Renal cortex interstitium (tissue), 15 donors: ENCODE measurements at places on chromosomes 1 and 21. TPM values are rescaled to one million over a fixed set of nuclear protein-coding genes. Genes with fewer than 3 reads are reported as not detected.

DNA sequence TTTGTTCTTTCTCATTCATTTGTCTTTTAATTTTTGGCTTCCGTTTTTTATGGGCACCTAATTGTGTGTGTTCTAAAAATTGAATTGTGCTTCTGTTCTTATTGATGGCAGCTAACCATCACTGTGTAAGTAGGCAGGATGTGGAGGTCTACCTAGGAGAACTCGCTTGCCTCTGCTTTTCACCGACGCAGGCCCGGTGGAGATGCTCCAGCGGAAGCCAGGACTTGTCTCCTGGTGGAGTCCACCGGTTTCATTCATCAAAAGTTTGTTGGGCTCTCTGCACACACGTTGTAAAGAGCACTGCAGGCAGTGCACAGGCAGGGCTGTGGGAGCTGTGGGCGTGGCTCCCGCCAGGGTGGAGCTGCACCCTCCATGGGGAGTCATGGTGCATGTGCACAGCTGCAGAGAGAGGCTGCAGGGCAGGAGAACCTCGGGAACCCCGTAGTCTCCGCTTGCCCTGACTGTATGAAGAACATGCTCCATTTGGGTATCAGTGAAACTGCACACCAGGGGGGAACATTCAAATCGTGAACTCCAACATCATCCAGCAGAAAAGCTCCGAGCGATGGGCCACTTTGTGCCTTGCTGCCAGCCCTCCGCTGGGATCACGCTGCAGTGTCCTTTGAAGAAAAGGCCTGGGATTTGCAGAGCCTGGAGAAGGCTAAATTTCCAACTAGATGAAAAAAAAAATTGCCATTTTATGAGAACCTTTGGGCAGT is 6.0 kb upstream of the C1orf174 start:
- DNase-seq: no peak

DNA sequence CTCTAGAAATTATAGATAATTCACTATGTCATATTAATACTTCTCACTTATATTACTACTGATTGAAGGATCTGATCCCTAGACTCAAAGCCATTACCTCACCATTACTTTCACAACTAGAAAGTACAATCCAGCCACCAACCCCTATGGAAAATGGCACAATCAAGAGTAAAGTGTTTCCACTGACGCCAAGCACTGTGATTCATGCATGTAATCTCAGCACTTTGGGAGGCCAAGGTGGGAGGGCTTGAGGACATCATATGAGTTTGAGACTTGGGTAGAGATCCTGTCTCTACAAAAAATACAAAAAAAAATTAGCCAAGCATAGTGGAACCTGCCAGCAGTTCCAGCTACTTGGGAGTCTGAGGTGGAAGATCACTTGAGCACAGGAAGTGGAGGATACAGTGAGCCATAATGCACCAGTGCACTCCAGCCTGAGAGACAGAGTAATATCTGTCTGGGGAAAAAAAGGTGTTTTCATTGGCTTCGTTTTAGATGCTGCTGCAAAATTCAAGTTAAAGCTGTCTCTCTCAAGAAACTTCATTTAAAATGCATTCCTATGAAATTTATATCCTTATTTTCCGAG is 126.5 kb downstream of the AKT3 start:
- DNase-seq: no peak

- DNase-seq: no peak
Measured at GRCh38 chr1:145828367-145829026, 4.5 kb downstream of the POLR3C start.

DNA sequence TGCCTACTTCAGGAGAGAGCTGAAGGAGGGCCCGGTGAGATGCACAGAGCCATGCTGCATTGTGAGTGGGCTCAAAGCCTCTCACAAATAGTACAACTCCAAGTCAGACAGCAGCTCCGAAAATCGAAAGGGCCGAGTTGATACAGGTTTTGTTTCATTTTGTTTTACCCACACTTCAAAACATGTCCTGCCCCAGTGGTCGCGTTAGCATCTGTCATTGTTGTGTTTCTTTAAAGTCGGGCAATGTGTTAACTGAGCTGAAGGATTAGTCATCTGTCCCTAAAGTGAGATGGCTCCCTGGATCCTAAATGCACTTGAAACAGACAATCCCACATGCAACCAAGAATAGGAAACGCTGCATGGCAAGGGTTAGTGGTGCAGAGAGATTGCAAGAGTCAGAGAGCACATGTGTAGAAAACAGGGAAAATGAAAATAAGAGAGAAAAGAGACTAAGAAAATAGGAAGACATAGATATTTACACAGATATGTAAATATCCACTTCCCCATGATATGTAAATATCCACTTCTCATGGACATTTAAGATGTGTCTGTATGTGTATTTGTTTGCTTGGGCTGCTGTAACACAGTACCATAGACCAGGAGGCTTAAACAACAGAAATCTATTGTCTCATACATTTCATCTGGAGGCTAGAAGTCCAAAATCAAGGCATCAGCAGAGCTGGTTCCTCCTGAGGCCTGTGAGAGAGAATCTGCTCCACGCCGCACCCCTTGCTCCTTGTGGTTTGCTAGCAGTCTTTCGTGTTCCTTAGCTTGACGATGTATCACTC is 131.4 kb upstream of the RAB4A start:
- DNase-seq: no peak

DNA sequence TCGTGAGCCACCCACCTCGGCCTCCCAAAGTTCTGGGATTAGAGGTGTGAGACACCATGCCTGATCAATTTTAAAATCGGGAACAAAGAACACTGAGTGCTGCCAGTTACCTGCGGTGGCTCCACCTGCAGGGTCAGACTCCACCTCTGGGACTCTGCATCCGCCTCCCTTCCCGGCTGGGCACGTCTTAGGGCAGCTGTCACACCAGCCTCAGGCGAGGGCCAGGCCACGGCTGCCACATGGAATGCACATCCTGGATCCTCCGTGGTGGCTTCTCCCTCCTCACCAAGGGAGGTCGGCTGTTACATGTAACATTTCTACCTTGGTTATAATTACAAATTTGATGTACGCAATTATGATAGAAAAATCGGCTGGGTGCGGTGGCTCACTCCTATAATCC is 5.9 kb upstream of the MXRA8 start:
- no peak for DNase-seq

GRCh38 chr1:19130468-19130867 is 79.6 kb downstream of the UBR4 start:
- DNase-seq: no peak

GRCh38 chr1:215453440-215453839 is 113.7 kb upstream of the KCTD3 start:
- DNase-seq: no peak

- DNase-seq: no peak
Measured at GRCh38 chr1:65691152-65691900, 101.4 kb upstream of the PDE4B start.

- no peak for DNase-seq
Measured at GRCh38 chr21:15062606-15062965, 2.2 kb downstream of the NRIP1 start.

GRCh38 chr1:186670297-186671135 is 9.7 kb downstream of the PTGS2 start:
- DNase-seq: no peak

GRCh38 chr1:79430437-79430836 is 423.9 kb upstream of the ADGRL4 start:
- no peak for DNase-seq

DNA sequence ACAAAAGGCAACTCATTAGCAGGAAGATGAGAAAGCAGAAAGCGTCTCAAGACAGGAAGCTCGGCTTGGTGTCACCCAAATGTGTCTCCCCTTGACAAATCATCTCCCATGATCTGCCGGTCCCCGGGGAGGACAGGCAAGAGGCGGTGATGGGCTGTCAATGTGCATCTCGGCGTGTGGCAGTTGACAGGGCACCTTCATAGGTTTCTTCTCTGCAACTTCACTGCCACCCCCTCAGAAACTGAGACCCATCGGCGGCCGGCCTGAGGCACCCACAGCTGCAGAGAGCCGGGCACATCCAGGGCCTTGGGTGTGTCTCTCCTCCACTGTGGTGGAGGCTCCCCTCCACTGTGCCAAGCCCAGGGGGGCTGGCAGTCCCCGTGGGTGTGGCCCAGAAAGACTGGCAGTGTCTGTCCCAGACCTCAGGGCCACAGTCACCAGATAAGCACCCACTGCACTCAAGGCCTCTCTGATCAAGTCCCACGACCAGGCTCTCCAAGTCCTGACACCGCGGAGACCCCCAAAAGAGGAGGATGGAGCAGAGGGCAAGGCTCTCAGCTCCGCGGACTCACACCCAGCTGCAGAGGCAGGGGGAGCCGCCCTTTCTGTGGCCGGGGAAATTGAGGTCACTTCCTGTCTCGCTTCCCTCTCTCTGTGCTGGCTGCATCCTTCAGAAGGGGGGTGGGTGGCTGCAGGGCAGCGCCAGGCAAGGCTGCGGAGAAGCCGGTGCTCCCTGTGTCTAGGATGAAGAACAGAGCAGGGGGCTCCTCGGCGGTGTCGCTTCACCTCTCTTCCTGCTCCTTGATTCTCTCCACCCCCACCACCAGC is 39.6 kb upstream of the LBR start:
- no peak for DNase-seq

Gene COX20
- polyA plus RNA-seq: 93.4 TPM

Gene CFHR3
- not detected for polyA plus RNA-seq

DNA sequence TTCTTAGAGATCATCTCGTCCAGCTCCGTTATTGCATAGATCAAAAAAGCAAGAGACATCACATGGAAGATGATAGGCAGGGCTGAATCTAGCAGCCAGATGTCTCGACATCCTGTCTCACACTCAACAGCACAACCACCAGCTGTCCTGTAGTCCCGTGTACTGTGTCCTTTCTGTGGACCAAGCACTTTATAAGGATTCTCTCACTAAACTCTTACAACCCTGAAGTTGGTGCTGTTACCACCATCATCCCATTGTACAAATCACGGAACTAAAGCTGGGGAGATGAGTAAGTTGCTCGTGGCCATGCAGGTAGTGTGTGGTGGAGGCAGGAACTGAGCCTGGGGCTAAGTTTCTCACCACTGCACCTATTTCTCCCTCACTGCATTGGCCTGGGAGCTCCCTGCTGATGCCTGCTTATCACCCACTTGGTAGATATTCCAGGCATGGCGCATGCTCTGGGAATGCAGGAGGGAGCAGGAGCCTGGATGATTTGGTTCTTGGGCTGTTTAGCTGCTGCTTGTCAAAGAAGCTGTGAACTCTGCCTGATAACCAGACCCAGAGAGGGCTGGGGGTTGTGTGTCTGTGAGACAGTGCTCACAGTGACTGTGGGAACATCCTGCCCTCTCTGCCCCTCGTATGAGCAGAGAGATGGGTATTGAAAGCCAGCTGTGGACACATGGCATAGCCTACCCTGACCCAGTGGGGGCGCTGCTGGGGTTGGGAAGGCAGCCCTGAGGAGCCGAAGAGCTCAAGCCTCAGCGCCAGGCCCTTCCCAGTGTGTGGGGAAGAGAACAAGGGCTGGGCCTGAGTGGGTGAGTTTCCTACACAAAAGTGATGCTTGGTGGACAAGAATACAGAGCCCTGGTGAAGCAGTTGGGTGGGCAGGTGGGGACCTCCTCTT is 13.6 kb downstream of the PPFIA4 start:
- DNase-seq: no peak

Gene PSMD4
- polyA plus RNA-seq: 185 TPM
